ENCODE measurements at places on chromosomes 7 and 10. TPM values are rescaled to one million over a fixed set of nuclear protein-coding genes. Genes with fewer than 3 reads are reported as not detected.

The NODAL gene
- 2.0 TPM for polyA plus RNA-seq

The YWHAG gene
- polyA plus RNA-seq = 62.9 TPM

The NEURL1 gene
- polyA plus RNA-seq = 0.52 TPM

The PRSS2 gene
- polyA plus RNA-seq = not detected

The TACR2 gene
- 0.06 TPM for polyA plus RNA-seq

The NPC1L1 gene
- 0.14 TPM for polyA plus RNA-seq

The MRC1 gene
- 0.02 TPM for polyA plus RNA-seq

The FAM180A gene
- polyA plus RNA-seq = not detected

The ASAH2 gene
- polyA plus RNA-seq = 1.2 TPM

The OR2A7 gene
- polyA plus RNA-seq = 3.4 TPM

The TMEM270 gene
- 0.26 TPM for polyA plus RNA-seq

The AVPI1 gene
- polyA plus RNA-seq = 14.5 TPM

The GRID2IP gene
- 1.5 TPM for polyA plus RNA-seq

The FAM25A gene
- not detected for polyA plus RNA-seq

The SPOCK2 gene
- polyA plus RNA-seq = 2.6 TPM

The STEAP2 gene
- polyA plus RNA-seq = 13.4 TPM
